ENCODE measurements at places on chromosomes 2 and 18. TPM values are rescaled to one million over a fixed set of nuclear protein-coding genes. Genes with fewer than 3 reads are reported as not detected.

DNA sequence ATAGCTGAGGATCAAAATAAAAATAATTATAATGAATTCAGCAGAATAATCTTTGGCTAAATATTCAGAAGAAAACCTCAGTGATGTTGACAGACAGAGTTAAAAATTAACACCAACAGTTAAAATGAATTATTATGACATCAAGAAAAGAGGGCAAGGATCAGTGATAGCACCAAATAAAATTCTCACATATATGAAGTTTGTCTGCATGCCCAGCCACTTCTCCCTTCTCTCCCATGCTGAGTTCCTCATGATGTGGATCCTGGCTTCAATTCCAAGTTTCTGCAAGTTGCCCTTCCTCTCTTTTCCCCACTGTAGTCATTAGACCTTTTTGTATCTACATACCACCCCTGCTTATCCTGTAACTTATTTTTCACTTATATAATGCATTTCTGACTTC lies 6.8 kb downstream of the STRADB start:
- no peak for DNase-seq

DNA sequence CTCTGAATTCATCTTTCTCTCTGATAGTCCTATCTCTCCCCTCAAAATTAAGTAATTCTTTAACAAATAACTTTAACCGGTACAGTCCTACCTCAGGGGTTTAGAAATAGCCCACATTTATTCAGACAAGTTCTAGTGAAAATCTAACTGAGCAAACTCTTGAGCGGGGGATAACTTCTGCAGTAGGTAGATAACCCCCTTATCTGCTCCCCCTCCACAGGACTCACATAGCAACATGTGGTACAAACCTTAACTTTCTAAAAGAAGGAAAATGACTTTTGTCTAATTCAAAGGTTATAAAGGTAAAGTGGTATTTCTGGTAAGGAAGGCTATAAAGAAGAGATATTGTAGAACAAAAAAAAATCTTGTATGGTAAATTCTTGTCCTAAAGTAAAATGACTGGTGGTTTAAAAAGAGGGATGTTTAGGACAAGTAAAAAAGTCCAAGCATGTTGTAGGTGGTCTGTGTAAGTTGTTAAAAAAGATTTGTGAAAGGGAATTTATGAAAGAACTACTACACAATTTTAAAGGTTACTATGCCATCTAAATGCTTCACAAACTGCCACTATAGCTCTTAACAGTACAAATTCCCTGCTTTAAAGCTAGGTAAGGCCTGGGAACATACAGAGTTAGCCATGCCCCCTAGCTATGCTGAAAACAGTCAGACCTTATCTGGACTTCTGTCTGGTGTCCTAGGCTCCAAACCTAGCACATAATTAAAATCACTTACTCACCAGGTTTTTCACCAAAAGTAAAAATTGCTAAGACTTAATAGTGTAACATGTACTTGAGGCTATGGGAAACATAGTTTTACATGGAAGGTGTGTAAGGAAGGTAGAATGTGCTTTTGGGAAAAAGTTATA lies 8.1 kb upstream of the RPIA start:
- no peak for DNase-seq

- DNase-seq: no peak
Observed at GRCh38 chr2:16656784-16657391, 8.7 kb downstream of the CYRIA start.

- peak; percentile 84 for DNase-seq
Observed at GRCh38 chr2:69683170-69683971, 39.8 kb upstream of the AAK1 start.

- no peak for DNase-seq
Observed at GRCh38 chr18:60200558-60200957, 172.0 kb downstream of the MC4R start.

- no peak for DNase-seq
Observed at GRCh38 chr2:98803405-98804264, 72.7 kb upstream of the MGAT4A start.

DNA sequence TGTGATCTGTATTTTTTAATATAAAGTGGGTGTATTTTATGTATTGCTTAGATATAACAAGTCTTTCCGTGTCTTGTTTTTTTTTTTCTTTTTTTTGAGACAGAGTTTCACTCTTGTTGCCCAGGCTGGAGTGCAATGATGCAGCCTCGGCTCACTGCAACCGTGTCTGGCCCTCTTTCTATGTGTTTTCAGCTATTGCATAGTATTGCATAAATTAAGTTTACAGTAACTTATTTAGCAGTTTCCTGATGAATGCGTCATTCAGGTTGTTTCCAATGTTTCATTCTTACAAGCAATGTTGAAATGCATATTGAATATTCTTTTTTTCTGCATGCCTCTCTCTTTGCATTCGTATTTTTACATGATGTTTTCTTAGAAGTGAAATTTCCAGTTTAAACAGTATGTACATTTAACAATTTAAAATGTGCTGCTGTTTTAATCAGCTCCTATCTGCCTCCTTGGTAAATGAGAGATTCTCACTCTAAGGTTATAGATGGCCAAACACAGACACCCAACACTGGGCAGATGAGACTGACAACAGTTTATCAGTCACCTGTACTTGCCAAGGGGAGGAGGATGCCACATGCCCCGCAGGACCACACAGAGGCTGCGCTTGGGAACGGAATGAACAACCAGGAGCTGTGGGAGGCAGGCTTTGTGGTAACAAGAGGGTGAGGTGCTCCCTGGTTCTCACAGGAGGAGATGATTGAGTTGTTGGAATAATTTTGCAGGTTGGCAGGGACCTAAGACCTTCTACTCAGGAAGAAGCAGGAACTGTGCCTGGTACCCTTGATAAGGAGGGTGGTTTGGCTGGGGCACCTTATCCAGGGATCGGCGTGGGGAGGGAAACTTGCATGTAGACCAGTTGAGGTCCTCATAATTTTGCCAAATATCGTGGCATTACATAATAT lies 7.5 kb downstream of the SLC9A4 start:
- DNase-seq: no peak

DNA sequence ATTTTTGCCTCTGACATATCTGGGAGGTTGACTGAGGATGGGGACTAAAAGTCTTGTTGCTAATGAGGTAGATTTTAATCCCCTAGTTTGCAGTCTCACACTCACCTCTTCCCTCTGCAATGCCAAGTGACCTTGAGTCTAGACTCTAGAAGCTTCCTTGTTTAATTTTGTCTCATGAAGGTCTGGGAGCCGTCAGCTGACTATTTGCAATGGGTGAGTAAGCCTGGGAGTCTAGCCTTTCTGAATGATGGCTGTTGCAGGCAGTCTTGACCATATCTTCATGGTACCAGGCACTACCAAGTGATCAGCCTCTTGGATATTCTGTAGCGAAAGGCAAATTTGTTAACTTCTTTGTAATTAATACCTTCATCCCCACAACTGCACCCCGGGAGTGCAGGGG lies 61.2 kb downstream of the ARHGAP15 start:
- DNase-seq: no peak

GRCh38 chr2:41853427-41854191 lies 194.2 kb upstream of the PKDCC start:
- peak; percentile 80 for DNase-seq

DNA sequence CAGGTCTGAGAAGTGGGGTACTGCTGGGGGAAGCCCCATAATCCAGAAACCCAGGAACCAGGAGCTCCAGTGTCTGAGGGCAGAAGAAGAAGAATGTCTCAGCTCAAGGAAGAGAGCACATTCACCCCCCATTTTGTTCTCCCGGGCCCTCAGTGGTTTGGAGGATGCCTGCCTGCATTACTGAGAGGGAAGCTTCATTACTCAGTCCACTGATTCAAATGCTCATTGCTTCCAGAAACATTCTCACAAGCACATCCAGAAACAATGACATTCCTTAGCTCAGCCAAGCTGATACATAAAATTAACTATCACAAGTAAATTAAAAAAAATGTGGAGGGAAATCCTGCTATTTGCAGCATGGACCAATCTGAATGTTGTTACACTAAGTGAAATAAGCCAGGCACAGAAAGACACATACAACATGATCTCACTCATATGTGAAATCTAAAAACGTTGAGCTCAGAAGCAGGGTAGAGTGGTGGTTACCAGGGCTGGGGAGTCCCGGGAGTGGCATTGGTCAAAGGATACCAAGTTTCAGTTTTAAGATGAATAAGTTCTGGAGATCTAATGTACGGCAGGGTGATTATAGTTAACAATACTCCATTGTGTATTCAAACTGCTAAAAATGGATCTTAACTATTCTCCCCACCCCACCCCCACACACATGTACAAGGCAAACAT lies 459.3 kb downstream of the GALR1 start:
- DNase-seq: no peak

DNA sequence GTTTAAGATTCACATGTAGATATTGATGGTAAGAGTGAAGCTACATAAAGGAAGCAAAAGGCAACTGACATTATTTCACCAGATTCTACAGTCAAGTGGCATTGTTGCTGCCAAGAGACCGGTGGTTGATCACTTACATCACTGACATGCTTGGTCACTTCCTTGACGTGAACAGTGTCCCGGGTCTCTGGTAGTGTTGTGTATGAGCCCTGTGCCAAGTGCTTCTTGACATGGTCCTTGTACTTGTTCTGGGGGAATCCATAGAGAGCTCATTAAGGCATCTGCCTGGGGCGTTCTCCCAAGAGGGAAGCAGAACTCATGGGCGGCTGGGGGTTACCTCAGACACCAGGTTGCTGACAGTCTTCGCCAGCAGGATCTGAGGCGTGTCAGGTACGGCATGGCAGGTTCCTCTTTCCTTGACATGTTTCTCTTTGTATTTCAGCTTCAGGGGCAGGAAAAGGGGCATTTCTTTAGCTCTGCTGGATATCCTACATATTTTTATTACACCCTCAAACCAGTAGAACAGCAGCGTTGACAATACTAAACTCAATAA lies 116.2 kb downstream of the RIF1 start:
- DNase-seq: no peak

- no peak for DNase-seq
Observed at GRCh38 chr2:172394002-172394401, 33.4 kb upstream of the ITGA6 start.

GRCh38 chr2:194709840-194710239 lies 947.2 kb upstream of the SLC39A10 start:
- DNase-seq: no peak

The FAM237A gene
- not detected for total RNA-seq

The SETBP1 gene
- 29.2 TPM for total RNA-seq

The TFCP2L1 gene
- 48.2 TPM for total RNA-seq

The TBR1 gene
- total RNA-seq: not detected

The MCEE gene
- total RNA-seq: 24.0 TPM

Measured in stomach (tissue), 19 donors.